ENCODE measurements at places on chromosomes 6 and 20.
A peak's percentile ranks its signal among the peaks of the same experiment; 100 is the strongest.

- no peak for DNase-seq
These were observed 62.4 kb downstream of the PTCHD4 start for GRCh38 chr6:48048451-48049146.

DNA sequence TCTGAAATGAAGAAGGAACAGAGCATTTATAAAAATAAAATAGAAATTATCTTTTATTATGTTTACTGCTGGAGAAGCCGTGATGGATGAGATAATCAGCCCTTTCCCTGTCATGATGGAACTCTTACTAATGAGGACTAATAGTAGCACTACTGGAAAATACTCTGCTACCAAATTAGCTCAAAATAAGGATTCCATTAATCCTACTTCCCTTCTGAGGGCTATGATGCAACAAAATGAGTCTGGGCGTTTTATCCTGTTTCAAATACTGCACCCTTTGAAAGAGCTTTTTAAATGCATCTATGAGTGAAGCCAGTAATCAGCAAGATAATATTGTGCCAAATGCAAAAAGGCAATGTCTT, 59.3 kb upstream of the CARMIL1 start:
- no peak for DNase-seq

DNA sequence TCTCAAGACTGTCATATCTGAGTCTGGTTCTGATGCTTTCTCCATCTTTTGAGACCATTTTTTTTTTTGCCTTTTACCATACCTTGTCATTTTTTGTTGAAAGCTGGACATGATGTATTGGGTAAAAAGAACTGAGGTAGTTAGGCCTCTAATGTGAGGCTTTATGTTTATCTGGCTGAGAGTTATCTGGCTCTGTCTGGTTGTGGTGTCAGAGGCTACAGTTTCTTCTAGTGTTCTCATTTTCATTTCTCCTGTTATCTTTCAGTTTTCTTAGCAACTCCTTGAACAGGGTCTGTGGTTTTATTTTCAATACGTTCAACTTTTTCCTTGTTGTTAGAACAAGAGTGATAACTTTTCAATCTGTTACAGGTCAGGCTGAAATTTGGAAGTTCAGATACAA, 49.2 kb upstream of the ATXN1 start:
- DNase-seq, result no peak

DNA sequence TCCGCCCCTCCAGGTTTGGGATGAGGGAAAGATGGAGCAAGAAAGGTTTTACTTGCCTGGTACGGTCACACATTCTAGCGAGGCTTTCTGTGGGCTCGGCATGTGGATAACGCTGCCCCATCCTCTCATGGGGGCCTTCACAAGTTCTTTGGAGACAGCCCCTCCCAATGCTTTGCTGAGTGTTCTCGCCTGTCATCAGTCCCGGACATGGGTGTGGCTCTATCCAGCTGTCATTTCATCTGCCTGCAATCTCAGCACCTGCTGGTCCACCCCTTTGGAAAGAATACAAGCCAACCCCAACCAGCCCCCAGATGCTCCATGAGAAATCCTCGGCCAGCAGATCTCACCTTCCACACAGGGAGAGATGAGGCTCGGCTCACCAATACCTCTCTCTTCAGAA, 30.3 kb upstream of the MDGA1 start:
- no peak for DNase-seq

GRCh38 chr20:25081065-25081729, 744 bp downstream of the VSX1 start:
- no peak for DNase-seq

DNA sequence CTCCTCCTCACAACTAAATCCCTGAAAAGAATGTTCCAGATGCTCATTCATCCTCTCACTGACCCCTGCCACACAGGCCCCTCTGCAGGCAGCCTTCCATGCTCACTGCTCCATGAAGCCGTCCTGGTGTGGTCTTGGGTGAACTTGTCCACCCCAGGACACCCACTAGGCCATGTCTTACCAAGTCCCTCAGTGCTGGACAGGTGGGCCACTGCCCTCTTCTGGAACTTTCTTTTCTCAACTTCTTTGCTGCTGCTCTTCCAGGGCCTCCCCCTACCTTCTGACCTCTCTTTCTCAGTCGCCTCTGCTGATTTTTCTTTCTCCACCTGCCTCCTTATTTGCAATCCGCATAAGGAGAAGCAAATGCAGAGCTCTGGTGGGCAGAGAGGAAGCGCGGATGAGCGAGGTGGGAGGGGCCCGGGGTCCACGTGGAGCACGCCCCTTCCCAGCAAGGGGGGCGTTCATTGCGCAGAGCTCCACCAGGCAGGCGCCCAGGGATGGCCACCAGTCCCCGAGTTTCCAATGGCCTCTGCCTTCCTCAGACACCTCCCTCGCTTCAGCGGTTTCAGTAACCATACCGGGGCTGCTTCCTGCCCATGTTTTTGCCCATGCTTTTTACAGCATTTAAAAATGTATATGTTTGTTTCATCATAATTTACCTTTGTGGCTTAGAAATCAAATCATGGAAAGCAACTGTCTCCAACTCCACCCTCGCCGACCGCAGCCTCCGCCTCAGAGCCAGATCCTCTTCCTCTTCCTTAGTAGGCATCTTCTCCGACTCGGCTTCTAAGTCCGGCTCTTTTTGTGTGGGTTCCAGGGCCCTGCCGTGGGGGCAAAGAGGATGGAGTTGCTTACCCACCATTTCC, 129.6 kb downstream of the ZDHHC14 start:
- no peak for DNase-seq

GRCh38 chr6:126907312-126907711, 211.2 kb upstream of the RSPO3 start:
- DNase-seq, result no peak

- DNase-seq, result no peak
These were observed 167.4 kb downstream of the DTNBP1 start for GRCh38 chr6:15495375-15495901.

GRCh38 chr6:148328876-148329555, 13.6 kb upstream of the SASH1 start:
- no peak for DNase-seq

GRCh38 chr6:14089224-14089623, 28.3 kb upstream of the CD83 start:
- no peak for DNase-seq

- DNase-seq, result no peak
These were observed 12.0 kb upstream of the LAMA4 start for GRCh38 chr6:112266331-112266730.

GRCh38 chr6:151060096-151060765, 179.5 kb upstream of the AKAP12 start:
- no peak for DNase-seq

DNA sequence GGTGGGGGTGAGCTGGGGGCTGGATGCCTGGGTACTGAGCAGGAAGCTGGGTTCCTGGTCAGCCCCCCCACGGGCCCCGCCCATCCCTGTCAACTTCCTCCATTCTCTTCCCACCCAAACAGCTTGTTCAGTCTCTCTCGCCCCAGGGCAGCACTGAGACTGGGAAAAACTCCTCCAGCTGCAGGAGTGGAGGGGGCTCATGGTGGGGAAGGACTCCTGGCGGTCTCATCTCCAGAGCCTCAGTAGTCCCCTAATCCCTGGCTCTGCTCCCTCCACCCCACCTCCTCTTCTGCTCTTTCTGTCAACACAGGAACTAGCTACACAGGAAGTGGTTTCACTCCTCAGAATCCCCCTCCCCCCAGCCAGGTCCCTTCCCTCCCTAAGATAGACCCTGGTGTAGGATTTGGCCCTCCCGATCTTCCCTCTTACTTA, at the start of gene GPSM3:
TSS of gene GPSM3 (minus strand) at position 36 of the 432 bp plus-strand sequence. CDS start 130 bp downstream, outside the sequence.
- DNase-seq, result peak; percentile 33

- no peak for DNase-seq
These were observed 89.2 kb downstream of the CD164 start for GRCh38 chr6:109292983-109293586.

GRCh38 chr6:86782328-86782727, 155.0 kb upstream of the HTR1E start:
- no peak for DNase-seq

- no peak for DNase-seq
These were observed 26.0 kb downstream of the UQCC1 start for GRCh38 chr20:35385733-35386132.

- DNase-seq, result no peak
These were observed 38.9 kb downstream of the MGME1 start for GRCh38 chr20:18007534-18008292.

- DNase-seq, result no peak
These were observed 9.3 kb downstream of the IRF4 start for GRCh38 chr6:400815-401214.

GRCh38 chr6:658244-658643, 1.3 kb upstream of the HUS1B start:
- DNase-seq, result no peak

DNA sequence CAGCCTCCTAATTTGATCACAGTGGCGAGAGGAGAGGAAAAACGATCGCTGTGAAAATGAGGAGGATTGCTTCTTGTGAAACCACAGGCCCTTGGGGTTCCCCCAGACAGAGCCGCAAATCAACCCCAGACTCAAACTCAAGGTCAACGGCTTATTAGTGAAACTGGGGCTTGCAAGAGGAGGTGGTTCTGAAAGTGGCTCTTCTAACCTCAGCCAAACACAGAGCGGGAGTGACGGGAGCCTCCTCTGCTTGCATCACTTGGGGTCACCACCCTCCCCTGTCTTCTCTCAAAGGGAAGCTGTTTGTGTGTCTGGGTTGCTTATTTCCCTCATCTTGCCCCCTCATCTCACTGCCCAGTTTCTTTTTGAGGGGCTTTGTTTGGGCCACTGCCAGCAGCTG, 28.7 kb downstream of the SAYSD1 start:
- no peak for DNase-seq

- no peak for DNase-seq
These were observed 83.8 kb upstream of the NUP153 start for GRCh38 chr6:17790489-17790888.

GRCh38 chr6:114989279-114989964, 646.6 kb upstream of the HS3ST5 start:
- no peak for DNase-seq

GRCh38 chr20:33635341-33635740, 26.8 kb upstream of the C20orf144 start:
- no peak for DNase-seq

DNA sequence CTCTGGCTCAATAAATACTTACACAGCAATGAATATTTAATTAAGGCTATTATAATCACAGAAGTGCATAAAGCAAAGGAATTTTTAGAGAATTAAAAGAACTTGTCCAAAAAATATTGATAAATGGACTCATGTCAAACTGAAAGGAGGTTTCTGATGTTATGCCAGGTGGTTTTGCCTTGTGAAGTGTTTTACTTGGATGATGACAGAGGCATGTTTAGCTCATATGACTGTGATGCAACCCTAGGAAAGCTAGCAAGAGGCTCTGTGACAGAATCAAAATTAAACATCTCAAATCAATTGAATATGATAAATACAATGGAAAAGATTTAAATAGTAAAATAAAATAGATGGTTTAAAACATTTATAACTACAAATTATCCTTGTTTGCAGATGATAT, 137.3 kb downstream of the TMEM200A start:
- no peak for DNase-seq

GRCh38 chr6:18427296-18427695, 40.1 kb downstream of the RNF144B start:
- DNase-seq, result no peak

- DNase-seq, result no peak
These were observed 1168.4 kb upstream of the CITED2 start for GRCh38 chr6:140542863-140543262.

DNA sequence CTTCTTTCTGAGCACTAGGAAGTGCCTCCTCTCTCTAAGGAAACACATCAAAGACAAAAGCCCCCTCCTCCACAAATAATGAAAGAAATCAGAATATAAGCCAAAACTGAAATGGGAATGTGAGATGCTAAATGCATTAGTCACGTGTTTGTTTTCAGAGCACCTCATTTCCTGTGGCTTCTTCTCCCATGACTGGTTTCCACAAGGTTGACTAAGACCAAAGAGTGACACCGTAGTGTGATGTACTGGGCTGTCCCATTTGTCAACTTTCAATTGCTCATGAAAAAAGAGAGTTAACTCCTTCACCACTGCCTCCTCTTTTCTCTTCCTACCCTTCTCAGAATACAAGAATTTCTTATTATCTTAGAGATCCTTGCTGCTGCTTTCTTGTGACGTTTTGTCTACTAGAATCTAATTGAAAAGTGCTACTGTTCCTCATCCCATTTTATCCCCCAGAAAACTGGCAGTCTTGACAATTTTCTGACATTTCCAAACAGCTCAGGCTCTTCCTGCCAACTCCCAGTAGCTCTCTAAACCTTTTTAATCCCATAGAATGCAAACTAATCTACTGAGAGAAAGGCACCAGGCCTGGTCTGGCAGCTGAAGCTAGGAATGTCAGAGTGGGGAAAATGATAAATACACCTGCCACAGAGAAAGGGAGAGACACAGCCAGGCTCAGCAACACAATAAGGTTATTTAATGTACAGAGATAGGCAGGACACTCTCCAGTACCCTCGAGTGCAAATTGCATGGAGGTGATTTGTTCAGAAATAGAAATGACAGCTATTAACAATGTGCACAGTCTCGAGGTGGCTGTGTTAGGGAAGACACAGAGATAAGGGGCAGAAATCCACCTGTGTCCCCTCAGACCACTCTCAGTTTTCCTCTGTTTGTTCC, 671.7 kb upstream of the NRSN1 start:
- no peak for DNase-seq

DNA sequence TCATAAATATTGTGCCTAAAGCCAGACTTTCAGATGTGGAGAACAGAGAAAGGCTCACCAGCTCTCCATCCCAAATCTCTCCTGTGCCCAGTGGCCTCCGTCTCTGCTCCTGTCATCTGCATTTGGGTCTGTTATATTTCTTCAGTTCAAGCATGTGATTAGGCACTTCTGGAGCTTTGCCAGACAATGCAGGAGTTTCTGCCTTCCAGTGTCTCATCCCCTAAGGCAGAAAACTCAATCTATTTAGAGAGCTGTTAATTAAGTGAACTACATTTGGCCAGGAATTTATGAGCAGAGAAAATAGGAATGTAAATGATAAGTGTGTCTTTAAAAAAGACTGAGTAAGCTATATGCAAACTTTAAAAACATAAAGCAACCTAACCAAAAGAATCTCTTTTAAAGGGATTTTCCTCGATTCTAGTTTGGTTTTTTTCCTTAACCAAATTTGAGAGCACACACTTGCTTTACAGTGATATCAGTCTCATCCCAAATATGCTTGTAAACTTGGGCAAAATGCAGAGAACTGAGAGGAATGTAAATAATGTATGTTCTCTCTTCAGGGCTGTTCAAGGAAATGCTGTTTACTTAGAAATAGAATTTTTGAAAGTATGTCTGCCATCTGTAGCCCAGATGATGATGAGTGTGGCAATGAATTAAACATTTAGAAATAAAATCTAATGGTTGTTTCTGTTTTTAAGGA, 113.9 kb downstream of the ELOVL4 start:
- DNase-seq, result no peak

DNA sequence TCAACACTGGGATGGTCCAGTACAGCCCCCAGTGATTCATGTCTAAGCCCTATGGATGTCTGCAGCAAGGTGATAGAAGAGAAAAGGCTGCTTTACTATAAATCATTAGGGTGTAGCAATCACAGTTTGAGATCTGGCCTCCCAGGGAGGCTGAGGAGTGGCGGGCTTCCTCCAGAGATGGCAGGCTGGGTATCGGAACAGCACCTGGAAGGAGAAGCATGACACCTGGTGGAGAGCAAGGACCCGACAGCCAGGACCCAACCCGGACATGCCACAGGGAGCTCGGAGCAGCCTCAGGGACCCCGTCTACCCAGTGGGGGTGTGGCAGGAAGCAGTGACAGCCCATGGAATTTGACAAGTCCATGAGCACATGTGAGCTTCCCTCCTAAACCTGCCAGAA, 114.8 kb upstream of the CD93 start:
- no peak for DNase-seq
